ENCODE measurements at places on chromosomes 7 and 10.

DNA sequence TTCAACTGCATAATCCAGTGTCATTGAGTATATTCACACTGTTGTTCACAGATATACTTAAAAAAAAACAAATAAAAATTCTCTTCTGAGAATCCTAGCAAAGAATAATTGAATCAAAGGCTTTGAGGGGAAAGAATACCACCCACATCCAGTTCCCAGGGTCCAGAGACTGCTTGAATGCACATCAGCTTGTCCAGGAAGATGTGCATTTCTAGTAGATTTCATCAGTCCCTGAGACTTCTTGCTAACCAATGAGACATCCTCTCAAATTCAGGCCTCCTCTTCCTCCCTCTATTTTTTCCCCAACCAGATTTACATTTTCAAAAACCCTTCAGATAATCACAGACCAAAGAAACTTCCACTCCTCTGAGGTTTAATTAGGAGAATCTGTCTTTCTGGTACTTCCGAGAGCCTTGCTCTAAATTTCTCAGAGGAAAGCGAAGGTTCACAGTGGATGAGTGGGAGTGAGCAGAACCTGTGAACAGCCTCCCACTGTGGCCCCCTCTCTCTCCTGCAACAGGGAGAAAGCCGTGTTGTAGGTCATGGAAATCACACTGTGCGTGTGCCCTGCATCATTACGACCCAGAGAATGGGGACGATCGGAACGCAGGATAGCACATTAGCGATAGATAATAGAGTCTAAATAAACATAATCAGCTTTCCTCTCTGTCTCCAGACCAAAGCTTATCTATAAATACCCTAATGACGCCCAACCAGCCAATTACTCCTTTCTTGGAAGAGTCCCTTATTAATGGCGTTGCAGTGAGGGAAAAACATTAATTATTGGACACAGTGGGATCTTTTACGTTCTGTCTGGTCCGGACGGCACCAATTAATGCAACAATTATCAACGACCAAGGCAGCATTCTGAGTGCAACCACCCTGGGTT is 212.5 kb downstream of the EMX2 start:
- no peak for DNase-seq

- no peak for DNase-seq
Measured at GRCh38 chr10:44293842-44294241, 91.1 kb downstream of the CXCL12 start.

DNA sequence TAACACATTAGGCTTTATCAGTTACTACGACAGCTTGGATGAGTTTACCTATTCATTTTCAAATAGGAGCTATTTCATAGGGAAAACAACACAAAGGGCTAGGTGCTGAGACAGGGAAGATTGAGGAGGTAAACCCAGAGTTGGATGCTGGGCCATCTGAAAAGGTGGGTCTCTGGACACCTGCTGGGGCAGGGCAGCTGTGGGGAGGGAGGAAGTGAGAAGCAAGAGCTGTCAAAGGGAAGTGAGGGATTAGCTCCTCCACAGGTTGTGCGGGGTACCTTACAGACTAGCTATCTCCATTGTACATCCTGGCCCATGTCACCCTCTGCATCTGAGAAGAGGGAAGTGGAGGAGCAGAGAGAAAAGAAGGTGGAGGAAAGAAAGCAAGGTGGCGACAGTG is 48.9 kb downstream of the BLNK start:
- no peak for DNase-seq

DNA sequence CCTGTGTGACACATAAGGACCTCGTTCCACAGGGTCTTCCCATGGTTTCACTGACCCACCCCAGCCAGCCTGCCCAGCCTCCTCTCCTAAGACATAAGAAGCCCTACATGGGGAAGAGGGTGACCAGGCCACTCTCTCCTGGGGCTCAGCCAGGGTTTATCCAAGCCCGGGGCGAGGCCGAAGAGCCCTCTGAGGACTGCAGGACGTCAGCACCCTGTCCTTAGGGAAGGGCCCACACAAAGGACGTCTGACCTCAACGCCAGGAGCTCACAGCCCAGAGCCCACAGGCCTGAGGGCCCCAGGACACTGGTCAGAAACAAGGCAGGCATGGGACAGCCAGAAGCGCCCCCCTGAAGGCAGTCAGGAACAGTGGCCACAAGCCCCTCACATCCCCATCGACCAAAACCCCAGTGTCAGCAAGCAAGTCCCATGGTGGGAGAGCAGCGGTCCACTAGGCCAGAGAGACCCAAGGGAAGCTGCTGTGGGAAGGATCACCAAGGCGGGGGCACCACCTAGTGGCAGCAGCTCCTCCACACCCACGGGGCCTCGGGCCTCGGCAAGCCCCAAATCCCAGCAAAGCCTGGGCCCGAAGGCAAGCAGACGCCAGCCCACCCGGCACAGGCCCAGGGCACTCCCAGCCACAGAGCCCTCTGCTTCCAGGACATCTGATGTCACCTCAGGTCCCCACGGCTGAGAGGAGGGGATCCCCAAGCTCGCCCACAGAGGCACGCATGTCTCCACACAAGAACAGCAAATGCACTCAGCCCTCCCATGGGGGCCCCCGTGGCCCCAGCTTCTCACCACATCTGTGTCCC is 23.4 kb downstream of the MAD1L1 start:
- peak; percentile 15 for DNase-seq

- no peak for DNase-seq
Measured at GRCh38 chr7:39228946-39229345, 251.2 kb downstream of the POU6F2 start.

DNA sequence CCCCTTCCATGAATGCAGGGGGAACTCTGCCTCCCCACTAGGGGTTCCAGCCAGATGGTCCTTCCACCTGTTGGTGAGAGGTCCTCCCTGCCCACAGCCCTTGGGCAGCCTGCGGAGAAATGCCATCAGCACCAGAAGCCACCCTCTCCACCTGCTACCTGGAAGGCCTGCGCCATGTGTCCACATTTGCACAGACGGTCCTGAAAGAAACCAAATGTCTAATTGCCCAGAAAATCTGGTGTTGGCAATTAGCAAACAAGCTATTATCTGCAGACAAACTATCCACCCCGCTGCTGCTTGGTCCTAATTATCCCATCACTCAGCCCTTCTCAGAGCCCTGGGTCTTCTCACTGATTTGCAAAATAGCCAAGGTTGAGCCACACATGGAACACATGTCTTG is 32.3 kb downstream of the HSPA12A start:
- DNase-seq, result no peak

- no peak for DNase-seq
Measured at GRCh38 chr7:69232445-69233376, 365.6 kb upstream of the AUTS2 start.

DNA sequence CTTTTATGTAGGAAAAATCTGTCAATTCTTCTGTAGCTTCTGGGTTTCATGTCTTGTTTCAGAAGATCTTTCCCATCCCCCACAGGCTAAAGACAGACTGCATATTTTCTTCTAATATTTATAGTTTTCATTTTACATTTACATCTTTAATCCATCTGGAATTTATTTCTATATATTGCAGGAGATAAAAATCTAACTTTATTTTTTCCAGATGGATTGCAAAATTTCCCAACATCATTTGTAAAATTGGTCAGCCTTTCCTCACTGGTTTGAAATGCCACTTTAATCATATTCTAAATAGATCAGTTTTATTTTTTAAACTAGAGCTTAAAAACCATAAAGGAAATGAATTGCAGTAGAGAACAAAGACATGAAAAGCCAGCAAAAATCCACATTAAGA is 46.9 kb downstream of the TMEM26 start:
- DNase-seq, result no peak

DNA sequence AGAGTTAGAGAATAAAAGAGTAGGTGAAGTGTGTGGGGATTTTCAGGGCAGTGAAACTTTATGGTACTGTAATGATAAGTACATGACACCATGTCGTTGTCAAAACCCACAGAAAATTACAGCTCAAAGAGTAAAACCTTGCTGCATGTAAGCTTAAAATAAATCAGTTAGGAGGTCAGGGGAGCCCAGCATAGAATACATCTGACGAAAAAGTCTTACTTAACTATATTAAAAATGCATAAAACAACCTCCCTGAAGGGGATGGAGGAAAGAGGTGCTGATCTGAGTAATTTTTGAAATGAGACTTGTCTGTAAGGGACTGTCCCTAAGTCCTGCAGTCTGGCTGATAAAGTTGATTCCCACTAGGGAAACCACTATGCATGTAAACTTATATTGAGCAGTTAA is 49.8 kb upstream of the AKR1E2 start:
- DNase-seq, result peak; percentile 2

GRCh38 chr7:132345030-132345429 is 231.2 kb downstream of the PLXNA4 start:
- no peak for DNase-seq

GRCh38 chr7:100432053-100432452 is 2.4 kb downstream of the MEPCE start:
- no peak for DNase-seq

GRCh38 chr7:13880789-13881188 is 108.7 kb downstream of the ETV1 start:
- no peak for DNase-seq

DNA sequence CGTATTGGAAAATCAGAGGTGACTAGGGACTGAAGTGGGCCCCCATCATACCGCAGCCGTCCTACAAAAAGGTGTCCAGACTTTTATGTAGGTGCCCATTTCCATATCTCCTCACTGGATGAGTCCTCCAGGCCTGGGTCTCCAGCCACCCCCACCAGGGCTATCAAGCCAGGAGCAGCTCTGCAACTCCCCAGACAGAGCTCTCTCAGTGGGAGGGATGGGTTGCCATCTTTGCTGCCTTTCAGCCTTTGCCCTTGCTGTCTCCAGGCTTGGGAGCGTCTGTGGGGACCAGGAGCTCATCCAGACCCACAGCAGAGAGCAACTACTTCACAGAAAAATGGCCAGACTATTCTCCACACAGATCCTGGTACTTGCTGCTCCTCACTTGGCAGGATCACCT is 802.7 kb upstream of the IGFBP3 start:
- no peak for DNase-seq

- DNase-seq, result no peak
Measured at GRCh38 chr10:101588879-101589278, 758 bp downstream of the DPCD start.

- DNase-seq, result no peak
Measured at GRCh38 chr10:132130286-132131265, 56.2 kb upstream of the DPYSL4 start.

DNA sequence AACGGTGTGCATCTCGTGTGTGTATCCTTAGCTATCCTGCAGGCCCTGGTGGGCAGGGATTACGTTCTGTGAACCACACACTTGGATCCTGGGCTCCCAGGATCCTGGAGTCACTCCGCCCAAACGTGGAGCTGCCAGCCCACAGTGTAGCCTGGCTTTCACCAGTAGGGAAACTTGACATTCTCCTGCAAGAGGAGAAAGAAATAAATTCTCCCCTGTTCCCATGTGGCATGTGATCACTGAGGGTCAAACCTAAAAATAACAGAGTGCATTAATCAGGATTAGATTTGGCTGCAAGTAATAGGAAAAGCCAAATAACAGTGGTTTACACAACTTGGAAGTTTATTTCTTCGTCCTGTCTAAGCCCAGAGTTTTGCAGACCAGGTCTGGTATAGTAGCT is 32.3 kb downstream of the PALD1 start:
- no peak for DNase-seq

- no peak for DNase-seq
Measured at GRCh38 chr10:128054163-128054970, 71.9 kb downstream of the MKI67 start.

DNA sequence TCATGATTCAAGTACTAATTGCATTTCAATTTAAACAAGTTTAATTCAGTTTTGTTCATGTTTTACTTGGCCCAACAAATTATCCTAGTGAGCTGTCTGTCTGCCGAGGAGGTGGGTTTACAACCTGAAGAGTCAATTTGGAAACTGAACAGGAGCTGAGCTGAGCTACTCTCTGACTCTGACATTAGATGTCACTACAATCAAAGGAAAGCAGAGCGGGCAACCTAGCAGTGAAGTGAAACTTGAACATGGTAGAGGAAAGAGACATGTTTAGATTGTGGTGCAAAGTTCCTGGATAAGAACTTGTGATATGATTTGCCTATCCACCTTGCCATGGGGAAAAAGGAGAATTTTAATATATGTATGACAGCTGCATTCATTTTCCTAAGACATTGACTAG is 9.6 kb upstream of the AGR3 start:
- DNase-seq, result peak; percentile 8

DNA sequence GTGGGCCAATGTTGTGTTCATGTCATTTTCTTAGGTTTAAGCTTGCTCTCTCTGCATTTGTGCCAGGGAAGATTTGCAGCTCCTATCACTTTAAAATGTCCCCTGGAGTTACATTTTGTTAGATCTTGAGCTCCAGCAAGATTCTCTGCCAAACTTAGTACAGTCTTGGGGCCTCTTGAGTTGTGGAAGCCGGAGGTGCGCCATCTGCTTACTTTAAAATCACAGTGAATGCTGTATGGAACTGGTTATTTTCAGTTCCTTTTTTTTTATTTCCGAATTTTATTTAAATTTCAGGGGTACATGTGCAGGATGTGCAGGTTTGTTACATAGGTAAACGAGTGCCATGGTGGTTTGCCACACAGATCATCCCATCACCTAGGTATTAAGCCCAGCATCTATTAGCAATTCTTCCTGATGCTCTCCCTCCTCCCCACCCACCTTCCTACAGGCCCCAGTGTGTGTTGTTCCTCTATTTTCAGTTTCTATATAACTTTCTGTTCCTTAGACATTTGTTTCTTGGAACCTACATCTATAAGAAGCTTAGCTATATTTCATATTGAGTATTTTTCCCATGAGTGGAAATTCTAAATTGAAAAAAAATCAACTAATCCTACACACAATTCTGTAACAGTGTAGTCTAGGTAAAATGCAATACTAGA is 114.4 kb upstream of the CREB5 start:
- DNase-seq, result no peak

DNA sequence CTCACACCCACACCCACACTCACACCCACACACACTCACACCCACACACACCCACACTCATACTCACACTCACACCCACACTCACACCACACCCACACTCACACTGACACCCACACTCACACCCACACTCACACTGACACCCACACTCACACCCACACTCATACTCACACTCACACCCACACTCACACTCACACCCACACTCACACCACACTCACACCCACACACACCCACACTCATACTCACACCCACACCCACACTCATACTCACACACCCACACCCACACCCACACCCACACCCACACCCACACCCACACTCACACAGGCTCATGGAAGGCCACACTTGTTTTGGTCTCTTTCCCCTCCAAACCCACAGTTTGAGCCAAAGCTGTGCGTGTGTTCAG is 2.9 kb downstream of the FOXI2 start:
- no peak for DNase-seq

Measured in CD4-positive, CD25-positive, alpha-beta regulatory T cell (primary cell).